ENCODE measurements at places on chromosomes 11 and 22.
A peak's percentile ranks its signal among the peaks of the same experiment; 100 is the strongest.

GRCh38 chr11:77959434-77959833 is 35.0 kb downstream of the INTS4 start:
- DNase-seq, result no peak

DNA sequence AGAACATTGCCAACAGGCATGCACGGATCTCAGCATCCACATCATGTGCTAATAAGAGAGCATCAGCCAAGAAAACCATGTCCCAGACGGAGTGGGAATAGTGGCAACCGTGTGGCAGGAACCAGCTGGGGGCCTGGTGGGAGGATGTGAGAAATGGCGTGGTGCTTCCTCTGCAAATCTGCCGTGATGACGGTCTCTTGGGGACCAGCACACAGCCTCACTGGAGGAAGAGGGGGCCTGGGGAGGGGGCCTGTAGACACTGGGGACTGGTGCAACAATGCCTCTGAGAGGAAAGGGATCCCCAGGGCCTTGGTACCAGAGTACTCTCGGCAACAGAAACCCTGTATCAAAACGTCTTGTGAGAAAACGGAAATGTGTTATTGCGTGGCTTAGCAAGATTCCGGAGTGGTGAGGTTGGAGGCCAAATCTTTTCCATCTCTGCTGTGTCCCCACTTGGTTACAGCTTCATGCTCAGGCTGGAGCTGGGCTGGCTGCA is 154.3 kb upstream of the TBCEL start:
- DNase-seq, result no peak

GRCh38 chr11:61914471-61915171 is 2.7 kb downstream of the RAB3IL1 start:
- DNase-seq, result no peak

DNA sequence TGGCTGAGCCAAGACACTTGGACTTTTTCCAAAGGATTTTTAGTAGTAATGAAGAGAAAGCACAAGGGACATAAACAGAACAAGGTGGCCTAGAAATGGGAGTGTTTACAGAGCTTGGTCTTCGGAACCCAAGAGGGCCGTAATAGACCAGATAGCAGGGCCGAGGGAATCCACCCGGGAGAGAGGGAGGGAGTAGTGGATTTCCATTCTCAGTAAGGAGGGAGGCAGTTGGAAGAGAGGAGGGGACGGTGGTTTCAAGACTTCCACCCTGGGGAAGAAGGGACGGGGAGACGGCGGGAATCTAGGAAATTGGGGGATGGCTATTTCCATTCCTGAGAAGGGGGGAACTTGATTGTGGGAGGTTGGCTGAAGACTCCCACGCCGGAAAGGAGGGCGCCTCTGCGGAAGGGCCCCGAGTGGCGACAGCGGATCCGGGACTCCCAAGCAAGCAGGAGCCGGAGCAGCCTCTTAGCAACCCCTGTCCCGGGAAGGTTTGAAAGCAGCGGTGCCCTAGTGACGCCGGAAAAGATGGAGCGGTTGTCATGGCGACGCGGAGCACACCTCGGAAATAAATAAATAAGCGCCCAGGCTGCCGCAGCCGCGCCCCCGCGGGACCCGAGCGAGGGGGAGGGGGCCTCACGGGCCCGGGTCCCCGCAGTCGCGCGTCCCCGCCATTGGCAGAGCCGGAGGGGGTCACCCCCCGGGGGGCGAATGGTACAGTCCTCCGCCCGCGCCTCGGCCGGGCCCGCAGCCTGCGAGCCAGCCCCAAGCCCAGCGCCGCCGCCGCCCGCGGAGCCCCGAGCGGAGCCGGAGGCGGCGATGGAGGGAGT is 31.6 kb downstream of the EIF3F start:
- peak; percentile 70 for DNase-seq

DNA sequence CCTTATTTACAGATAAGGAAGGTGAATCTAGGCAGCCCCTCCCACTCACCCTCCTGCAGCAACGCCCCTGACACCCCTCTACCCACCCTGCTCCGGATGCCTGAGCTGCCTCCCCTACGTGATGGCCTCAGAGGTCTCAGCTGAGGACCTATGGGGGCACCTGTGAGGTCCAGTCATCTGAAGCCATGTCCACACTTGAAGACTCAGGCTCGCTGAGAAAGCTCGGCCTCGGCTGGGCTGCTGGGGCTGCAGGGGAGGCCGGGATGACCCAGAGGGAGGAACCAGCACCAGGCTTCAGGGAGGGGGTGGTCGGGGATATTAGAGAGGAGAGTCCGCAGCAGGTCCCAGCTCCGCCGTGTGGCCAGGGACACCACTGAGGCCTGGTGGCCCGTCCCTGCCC is 92.8 kb downstream of the BRD1 start:
- DNase-seq, result no peak

- no peak for DNase-seq
These were observed 1.8 kb downstream of the TUBA8 start for GRCh38 chr22:18112440-18112839.

DNA sequence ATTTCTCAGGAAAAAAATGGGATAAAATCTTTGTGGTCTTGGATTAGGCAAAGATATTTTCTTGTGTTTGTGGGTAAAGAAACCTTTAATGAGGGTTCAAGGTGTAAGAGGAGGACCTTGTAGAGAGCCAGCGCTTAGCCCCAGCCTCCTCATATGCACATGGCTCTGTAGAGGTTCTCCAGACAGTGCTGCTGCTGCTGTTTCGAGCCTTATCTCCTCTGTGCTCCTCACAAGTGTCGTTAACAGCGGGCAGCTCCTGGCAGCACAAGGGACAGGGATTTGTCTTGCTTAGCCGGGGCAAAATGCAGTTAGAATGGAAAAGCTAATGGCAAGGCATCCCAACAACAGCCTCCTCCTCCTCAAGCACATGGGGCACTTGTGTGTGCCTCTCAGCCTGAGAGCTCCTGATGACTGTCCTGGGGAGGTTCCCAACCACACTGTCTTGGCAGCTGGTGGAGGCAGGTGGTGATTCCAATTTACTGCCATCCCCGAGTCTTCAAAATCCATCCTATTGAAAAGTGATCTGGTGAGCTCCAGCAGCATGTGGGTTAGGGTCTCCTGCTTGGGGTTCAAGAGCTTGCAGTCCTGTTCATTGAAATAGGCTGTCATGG is 7.6 kb upstream of the MSANTD2 start:
- DNase-seq, result no peak

DNA sequence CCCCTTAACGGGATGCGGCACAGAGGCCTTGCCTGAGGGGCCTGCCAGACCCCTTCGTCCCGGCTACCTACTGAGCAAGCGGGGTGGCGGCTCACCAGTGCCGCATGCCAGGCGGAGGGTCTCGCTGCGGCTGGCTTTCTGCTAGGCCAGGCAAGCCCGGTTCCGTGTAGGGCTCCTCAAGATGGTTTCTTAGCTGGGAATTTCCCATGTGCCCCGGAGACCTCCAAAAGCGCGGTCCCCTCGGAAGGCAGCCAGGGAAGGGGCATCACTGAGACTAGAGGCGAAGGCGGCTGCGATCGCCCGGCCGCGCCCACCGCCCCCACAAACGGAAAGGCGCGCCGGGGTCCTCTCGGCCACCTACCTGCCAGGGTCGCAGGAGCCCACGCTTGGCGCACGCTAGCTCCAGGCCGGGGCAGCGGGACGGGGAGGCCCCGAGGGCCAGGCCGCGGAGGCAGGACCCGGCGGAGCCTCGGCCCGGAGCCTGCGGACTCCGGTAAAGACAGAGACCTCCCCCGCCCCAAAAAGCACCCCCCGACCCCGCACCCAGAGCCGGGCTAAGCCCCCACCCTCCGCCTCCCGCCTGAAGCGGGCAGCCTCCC is 23.8 kb downstream of the MICAL3 start:
- DNase-seq, result no peak

- DNase-seq, result peak; percentile 7
These were observed 26.1 kb upstream of the CARD16 start for GRCh38 chr11:105071089-105071732.

DNA sequence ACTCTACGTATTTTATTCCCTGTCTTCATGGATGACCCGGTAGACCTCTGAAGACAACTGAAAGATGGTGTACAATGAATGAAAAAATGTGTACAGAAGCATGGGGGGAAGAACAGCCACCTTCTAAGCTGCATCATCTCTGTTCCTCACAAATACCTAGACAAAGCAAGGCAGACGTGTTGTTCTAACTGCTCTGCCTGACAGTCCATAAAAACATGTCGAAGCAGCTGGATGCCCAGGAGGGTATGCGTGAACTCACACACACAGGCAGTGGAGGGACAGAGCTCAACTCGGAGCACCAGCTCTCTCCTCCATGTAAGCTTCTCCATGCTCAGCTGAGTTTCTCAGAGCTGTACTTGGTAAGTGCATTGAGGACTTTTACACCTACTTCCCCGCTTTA is 327.4 kb downstream of the CTTN start:
- no peak for DNase-seq

GRCh38 chr11:69836401-69836800 is 17.2 kb upstream of the FGF3 start:
- no peak for DNase-seq

DNA sequence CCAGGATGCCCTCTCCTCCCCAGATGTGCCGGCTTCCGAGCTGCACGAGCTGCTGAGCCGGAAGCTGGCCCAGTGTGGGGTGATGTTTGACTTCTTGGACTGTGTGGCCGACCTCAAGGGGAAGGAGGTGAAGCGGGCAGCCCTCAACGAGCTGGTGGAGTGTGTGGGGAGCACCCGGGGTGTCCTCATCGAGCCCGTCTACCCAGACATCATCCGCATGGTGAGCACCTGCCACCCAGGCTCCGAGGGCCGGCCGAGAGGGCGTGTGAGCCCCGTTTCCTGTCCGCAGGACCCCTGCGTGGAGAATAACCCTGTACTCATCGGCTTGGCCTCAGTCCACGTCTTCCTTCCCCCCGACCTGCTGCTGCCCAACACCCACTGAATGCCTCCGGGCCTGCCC is 2.2 kb downstream of the PPP2R5B start:
- DNase-seq, result no peak

GRCh38 chr11:17766590-17766989 is 32.0 kb downstream of the KCNC1 start:
- no peak for DNase-seq

GRCh38 chr22:17117890-17118289 is 3.3 kb downstream of the TMEM121B start:
- DNase-seq, result no peak

- peak; percentile 34 for DNase-seq
These were observed 10.5 kb downstream of the UCP2 start for GRCh38 chr11:73972187-73972586.

- DNase-seq, result no peak
These were observed 102.6 kb downstream of the CD44 start for GRCh38 chr11:35241531-35241930.

GRCh38 chr22:27157666-27158370 is 500.4 kb downstream of the MIAT start:
- no peak for DNase-seq

DNA sequence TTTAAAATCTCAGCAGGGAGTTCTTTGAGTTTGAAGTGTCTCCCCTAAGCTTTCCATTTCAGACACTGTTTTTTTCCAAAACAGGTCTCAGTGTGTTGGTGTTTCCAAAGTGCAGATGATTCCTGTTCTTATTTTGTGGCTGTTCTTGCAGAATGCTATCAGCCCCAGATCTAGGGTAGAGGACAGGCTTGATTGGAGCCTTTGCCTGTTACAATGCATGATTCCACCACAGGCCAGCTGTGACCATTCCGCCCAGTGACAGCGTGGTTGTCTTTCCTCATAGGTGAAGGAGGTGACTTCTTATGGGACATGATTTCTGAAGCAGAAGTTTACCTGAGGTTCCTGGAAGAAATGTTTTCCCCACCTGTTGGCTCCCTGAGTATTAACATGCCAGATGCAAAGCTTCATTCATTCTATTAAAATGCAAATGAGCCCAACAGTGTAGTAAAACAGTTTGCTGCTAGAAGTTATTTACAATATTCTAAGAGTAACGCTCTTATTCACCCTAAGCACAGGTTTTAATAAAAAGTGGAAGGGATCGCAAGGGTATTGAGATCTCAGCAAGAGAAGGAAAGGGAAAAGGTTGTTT is 36.9 kb upstream of the BIRC3 start:
- no peak for DNase-seq

- DNase-seq, result no peak
These were observed 45.3 kb upstream of the HMGXB4 start for GRCh38 chr22:35212009-35212408.

DNA sequence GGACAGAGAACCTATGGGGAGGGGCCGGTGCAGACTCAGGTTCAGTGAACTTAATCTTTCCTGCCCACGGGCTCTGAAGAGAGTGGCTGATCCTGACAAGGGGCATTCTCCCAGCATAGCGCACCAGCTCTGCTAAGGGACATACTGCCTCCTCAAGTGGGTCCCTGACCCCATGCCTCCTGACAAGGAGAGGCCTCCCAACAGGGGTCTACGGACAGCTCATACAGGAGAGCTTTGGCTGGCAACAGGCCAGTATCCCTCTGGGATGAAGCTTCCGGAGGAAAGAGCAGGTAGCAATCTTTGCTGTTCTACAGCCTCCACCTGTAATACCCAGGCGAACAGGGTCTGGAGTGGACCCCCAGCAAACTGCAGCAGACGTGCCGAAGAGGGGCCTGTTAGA is 394.0 kb downstream of the LRRC4C start:
- DNase-seq, result no peak

DNA sequence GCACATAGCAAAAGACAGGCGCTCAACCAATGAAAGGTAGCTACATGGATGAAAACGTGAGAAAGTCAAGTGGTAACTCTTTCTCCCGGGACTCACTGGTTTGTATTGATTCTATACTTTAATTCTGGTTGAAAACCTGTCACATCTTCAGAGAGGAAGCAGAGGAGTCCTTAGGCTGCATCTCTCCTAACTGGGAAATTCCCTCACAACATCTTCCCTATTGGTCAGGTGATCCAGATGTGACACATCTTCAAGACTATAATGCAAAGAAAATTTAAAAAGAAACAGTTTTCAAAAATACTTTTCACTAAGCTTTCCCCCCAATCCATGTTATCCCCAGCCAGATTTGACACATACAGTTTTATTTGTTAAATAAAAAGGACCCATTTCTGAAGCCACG is 62.7 kb upstream of the RCN1 start:
- no peak for DNase-seq

DNA sequence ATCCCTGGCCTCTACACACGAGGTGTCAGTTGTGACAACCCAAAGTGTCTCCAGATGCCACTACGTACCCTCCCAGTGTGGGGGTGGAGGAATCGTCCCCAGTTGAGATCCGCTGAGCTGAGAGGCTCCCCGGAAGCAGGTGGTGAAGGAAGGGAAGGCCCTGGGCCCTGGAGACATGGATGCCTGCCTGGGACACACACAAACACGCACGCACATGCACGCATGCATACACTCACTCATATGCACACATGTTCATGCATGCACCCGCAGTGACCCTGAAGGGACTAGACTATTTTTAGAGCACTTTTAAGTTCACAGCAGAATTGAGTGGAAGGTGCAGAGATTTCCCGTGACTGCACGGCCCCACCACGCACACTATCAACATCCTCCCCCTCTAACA is 50.9 kb downstream of the PARVB start:
- DNase-seq, result no peak

- no peak for DNase-seq
These were observed 482.0 kb upstream of the B3GAT1 start for GRCh38 chr11:134893810-134894685.

GRCh38 chr11:116397602-116398084 is 375.1 kb downstream of the BUD13 start:
- no peak for DNase-seq
